LoVo (cell line): ENCODE measurements at places on chromosomes 3 and 15.

DNA sequence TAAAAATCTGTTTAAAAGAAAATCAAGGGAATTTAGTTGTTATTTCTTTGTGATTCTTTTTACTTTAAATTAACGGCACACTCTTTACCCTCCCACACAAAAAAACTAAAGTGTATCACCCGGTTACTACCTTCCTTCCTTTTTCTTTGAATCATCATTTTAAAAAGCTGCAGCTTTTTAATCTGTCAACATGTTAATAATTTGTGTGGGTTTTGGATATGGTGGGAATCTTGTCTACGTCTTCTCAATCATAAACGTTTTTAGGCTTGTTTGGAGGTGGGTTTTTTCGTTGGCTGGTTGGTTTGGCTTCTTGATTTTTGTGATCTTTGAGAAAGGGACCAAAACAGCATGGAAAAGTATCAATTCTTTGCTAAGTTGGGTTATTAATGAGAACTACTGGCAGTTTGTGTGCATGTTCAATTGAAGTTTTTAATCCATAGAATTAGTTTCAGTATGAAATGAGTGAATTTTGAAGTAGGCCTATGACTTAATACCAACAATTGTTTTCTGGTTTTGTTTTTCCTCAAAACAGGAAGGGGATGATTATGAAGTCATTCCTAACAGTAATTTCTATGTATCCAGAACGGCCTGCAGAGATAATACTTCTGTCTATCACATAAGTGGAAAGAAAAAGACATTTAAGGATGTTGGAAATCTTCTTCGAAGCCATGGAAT is 4.5 kb downstream of the SMC4 start:
- DNase-seq = no peak

- DNase-seq = no peak
Observed at GRCh38 chr15:91279486-91279885, 179.4 kb downstream of the SV2B start.

GRCh38 chr3:107919239-107919638 is 171.6 kb downstream of the CD47 start:
- DNase-seq = no peak

DNA sequence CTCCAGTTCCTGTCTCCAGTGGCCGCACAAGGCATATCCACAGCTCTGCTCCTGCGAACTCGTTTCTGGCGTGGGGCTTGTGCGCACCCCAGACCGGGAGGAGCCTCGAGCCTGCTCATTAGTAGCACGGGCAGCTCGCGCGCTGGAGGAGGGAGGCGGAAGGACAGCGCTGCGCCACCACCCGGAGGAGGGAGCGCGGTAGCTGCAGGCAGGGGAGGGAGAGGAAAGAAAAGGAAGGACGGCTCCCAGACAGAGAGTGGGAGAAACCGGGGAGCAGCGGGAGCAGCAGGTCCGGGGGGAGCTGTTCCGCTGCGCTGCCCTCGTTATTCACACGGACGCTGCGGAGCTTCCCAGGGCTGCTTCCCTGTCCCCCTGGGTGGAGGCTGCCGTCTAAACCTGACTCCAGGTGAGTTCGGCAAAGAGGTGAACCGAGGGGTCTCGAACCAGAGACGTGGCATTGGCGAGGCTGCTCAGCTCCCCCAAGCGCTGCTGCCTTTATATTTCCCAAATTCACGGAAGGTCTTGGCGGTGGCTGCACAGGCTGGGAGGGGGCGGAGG is 121.3 kb upstream of the ZNF717 start:
- DNase-seq = no peak

DNA sequence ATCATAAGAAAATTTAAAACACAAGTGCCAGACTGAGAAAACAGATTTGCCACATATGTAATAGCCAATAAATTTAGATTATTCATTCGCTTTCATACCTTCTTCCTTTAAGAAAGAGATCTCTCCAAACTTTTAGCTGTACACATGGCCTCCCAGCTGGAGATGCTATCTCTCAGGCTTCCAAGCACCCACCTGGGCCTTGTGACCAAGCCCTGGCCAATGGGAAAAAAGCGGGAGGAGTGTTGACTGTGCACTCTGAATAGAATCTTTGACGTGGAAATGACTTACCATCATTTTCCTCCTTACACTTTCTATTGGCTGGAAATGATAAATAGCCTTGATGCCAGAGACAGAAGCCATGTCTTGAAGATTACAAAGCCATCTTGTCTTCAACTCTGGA is 1106.6 kb downstream of the TBL1XR1 start:
- no peak for DNase-seq

DNA sequence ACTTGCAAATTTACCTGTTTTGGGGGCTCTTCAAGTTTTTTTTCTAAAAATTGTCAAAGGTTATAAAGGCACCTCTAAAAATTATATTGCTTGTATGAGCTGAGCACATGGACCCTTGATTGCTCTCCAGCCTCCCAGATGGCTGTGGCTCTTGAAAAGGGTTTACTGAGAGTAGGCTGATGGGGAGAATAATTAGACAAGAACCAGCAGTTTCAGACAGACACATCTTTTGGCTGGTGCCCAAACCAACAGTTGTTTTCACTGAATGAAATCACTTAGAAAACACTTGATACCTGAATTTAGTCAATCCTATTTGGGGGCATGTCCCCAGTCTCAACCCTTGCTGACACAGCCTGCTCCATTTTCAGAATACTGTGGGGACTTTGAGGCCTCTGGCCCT is 217.6 kb downstream of the KBTBD8 start:
- no peak for DNase-seq

GRCh38 chr15:83746231-83746630 is 92.3 kb downstream of the ADAMTSL3 start:
- DNase-seq = no peak

DNA sequence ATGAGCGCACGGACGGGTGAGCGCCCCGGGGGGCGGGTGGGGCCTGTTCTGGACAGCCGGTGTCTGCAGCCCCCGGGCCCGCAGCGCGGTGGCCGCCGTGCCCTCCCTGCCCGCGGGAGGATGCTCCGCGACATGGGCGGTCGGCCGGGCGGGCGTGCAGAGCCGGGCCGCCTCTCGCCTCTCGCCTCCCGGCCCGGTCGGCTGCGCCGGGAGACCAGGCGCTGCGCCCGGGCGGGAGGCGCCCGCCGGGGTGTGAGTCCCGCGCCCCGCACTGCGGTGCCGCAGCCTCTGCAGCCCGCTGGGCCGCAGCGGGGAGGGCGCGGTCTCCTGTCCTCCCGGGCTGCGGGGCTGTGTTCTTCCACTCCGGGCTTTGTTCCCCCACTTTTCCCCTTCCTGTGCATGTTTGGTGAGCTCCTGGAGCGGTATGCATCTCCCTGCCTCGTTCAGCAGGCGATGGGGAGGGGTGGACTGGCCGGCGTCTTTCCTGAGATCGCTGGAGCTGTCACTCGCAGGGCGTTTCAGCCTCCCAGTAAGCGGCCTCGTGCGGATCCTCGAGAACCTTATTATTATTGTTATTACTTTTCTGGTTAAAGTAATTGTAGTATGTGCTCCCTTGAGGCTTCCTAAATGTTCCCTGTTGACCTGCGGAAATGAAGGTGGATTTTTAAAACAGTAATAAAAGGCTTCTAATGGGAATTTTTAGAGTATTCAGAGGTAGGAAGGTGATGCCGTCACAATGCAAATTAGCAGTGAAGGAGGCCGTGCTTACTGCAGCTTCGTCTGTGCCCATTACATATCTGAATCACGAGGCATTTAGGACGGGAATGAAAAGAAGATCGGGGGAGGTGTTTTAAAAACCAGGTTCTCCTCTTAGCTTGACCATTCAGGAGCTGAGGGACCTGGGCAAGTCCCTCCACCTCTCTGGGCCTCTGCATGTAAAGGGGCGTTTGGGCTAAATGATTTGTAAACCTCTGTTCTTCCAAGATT is 593 bp downstream of the TMOD2 start:
- peak; percentile 18 for DNase-seq

GRCh38 chr3:15756505-15756904 is 41.3 kb downstream of the ANKRD28 start:
- no peak for DNase-seq

GRCh38 chr15:73924171-73924921 is 1.9 kb upstream of the LOXL1 start:
- no peak for DNase-seq

- no peak for DNase-seq
Observed at GRCh38 chr3:101531473-101532086, 18.6 kb upstream of the SENP7 start.
